ENCODE measurements at places on chromosomes 2 and 18.

DNA sequence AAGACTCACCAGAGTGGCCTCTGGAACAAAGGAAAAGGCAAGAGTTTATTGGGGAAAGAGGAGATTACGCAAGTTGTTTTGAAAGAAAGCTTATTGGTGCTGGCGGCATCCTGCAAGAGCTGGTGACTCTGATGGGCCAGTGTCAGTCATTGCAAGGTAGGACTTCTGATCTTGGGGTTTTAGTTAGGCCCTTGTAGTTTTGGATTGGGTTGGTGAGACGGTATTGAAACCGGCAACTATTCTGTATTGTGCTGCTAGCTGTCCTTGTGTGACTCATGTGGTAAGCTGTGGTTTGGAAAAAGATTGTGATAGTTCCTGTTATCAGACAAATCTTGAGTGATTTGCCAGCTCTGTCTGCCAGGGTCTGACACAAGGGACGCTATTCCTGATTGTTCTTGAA is 159.1 kb upstream of the PIEZO2 start:
- DNase-seq, result no peak

DNA sequence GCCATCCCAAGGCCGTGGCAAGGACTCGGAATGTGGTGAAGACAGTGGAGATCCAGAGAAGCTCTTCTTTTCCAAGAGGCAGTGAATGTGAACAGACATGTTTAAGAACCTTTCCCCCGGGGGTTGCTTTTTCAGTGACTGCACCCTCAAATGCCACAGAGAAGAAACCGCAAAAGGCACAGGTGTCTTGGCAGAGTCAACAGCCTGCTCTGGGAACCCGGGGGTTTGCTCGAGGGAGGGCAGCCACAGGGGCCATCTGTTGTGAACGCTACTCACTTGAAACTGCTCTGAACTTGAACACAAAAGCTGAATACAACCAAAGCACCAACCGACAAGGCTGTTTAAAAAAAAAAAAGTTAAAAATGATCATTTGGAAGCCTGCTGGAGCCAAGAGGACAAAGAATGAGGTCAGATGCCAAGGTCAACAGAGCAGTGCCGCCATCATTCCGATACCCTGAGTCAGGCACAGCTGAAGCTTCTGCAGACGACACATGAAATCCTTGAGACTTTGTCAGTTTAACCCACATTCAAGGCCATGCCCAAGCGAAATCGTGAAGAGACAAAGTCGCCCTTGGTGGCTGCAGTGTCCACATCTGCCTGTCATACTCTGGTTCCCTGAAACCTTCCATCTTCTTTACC is 47.4 kb downstream of the PSMG2 start:
- no peak for DNase-seq

- no peak for DNase-seq
These were observed 5.4 kb downstream of the RAB11FIP5 start for GRCh38 chr2:73107211-73107926.

DNA sequence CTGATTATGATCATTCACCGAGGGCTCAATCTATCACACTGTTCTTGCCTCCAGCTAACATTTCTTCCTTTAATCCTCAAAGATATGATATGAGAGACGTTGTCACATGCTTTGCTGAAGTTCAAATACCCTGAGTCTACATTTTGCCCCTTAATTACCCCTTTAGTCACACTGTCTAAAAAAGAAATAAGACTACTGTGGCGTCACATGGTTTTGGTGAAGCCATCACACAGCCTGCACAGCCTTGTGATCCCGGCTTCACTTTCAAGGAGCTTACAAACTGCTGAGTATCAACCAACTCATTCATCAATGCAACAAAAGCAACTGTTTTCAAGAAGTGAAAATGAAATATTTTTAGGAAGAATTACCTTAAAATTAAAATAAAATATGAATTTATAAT is 31.9 kb upstream of the SOCS6 start:
- no peak for DNase-seq

DNA sequence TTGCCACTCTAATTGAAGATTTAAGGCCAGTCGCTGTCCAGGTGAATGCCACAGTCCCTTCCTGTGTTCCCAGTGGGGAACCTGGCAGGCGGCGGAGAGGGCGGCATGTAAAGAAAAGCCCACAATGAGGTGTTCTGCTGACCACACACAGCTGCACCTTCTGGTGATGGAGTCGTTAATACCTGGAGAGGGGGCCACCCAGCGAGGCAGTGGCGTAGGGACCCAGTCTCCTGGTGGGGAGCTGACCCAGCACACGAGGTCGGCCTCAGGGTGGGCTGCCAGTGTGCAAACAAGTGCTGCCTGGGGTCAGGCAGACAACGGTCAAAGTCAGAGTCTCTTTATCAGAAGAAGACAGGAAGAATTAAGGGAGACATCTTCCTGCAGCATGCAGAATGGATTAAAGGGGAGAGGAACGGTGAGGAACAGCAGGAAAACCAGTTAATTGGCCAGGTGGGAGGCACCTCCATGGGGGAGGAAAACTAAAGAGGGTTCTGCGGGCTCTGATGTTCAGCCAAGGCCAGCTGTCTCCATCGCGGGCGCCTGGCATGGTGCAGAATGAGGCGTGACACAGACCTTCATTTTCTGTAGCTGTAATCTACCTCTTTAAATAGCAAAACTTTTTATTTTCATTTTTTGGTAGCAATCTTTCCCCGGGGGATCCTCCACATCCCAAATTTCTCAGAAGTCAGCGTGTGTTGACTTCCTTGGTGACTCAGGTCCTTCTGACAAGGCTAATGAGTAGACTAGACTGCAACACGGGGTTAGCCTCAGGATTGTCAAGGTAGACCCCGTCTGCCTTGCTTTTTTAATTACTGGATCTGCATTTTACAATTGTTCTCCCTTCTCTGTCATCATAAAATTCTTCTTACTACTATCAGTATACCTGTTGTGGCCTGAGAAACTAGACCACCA is 78.3 kb downstream of the SMAD7 start:
- no peak for DNase-seq
